Psoas muscle (tissue), 8 donors: ENCODE measurements at places on chromosomes 6 and 20.

DNA sequence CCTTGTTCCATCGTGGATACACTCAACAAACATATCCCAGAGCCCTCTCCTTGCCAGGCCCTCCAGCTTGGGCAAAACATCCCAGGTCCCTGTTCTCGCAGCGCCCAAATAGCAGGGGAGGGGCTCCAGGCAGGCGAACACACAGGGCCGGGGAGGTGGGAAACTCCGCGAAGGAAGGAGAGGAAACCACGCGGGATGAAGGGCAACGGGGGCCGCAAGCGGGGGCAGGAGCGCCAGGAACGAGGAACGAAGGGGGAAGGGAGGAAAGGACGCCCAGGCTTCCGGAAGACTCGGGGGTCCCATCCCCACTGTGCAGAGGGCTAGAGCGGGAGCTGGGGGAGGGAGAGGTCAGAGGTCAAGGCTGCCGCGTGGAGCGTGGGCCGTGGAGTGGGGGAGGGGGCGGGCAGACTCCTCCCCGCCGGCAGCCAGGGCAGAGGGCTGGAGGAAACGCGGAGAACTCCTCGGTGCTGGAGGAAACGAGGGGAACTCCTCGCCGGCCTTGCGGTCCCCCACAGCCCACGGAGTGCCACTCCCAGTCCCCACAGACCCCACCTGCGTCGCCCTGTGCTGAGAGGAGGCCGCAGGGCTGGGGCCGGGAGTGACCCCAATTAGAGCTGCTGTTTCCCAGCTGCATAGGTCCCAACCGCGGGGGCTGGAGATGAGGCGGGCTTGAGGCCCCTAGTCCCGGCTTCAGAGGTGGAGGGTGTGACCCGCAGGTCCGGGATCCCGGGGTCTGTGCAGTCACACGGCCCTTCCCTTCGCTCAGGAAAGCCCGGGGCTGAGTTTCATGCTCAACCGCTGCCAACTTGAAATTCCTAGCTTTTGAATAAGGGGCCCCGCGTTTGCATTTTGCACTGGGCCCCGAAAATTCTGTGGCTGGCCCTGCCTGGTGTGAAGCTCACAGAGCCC is 1.2 kb upstream of the RBM38 start:
- DNase-seq: peak; percentile 63

GRCh38 chr20:16220826-16221225 is 352.4 kb downstream of the KIF16B start:
- no peak for DNase-seq

DNA sequence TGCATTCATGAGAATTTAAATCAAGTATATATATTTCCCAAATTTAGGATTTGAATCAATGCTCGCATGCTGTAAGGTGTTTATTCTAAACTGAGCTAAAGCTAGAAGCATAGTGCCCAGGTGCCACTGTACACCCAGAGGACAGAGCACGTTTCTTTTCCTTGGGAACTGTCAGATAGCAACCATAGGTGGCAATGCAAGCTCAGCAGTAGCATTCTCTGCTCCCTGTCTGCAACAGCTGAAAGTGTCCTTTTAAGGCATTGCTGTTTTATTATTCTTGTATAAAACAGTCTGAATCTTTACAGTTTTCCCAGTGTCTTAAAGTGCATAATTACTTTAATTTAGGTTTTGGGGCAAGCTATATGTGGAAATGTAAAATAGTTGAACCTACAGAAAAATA is 443.4 kb upstream of the MMS22L start:
- no peak for DNase-seq

DNA sequence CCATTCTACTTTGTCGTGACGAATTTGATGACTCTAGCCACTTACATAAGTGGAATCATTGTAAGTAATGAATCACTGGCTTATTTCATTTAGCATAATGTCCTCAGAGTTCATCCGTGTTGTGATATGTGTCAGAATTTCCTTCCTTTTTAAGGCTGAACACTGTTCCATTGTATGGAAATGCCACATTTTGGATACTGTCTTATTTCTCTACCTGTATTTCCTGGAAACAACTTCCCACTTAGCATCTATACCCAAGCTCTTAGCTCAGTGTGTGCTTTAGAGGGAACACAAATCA is 28.8 kb upstream of the GGTLC1 start:
- no peak for DNase-seq

GRCh38 chr6:147825848-147826247 is 317.4 kb downstream of the SAMD5 start:
- DNase-seq: no peak

DNA sequence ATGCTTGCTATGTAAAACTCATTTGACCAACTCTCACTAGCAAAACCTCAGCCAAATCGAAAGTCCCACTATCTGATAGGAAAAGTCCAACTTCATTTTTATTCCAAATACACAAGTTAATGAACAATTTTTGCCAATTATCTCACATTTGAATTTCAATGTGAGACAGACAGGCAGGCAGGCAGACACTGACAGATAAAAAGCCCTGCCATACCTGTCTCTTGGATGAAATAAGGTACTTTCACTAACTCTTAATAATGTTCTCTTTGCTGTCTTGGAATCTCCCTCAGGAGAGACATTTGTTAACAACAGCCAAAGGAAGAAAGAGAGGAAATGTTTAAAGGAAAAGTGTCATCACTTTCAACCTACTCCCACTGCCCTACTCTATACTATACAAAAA is 82.0 kb downstream of the RNGTT start:
- no peak for DNase-seq

GRCh38 chr6:157538168-157538567 is 157.2 kb downstream of the ZDHHC14 start:
- no peak for DNase-seq

DNA sequence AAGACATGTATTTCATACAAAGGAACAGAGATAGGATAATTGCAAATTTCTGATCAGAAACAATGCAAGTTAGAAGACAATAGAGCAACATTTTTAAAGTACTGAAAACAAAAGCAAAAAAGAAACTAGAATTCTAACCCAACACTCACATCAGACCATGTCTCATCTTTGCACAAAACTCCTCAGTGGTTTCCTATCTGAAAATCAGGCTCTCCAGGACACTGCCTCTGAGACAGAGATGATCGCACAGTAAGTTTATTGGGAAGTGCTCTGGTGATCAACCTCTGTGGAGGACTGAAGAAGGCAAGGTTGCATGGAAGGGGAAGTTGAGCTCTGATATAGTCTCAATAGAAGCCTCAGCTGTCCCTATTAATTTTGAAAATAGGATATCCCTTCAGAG is 2.3 kb upstream of the TTBK1 start:
- DNase-seq: no peak

DNA sequence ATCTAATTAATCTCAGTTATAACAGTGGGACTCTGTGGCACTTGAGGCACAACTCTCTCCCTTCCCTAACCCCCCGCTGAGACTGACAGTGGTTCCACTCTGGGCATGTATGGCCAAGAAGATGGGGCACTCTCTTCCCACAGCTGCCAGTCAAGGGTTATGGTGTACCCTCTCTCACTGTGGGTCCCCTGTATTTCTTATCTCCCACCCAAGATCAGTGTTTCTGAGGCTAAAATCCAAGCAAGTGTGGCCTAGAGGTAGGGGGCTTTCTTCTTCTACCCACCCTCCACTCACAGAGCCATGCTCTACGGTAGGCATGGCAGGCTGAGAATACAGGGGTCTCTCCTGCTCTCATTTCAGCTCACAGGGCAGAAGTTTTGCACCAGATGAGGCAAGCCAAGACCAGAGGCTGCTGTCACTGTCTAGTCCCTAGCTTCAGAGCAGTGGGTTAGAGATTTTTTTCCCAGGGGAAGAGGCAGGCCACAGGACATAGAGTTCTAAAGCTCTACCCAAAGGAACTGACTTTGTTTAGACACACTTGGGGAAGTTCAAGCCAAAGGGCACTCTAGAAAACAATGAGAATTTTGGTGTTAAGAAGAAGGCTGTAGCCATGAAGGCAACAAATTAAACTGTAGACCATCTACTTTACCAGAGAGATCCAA is 31.7 kb upstream of the HINT3 start:
- no peak for DNase-seq

DNA sequence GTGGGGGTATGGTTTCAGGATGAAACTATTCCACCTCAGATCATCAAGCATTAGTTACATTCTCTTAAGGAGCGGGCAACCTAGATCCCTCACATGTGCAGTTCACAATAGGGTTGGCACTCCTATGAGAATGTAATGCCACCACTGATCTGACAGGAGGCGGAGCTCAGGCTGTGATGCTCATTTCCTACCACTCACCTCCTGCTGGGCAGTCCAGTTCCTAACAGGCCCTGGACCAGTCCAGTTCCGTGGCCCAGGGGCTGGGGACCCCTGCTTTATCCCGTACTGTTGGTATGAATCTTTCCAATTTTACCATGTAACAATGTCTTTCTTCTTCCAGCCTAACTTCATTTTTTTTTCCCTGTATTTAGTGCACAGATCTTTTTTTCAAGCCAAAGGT is 94.9 kb downstream of the OGFRL1 start:
- no peak for DNase-seq

- DNase-seq: no peak
Observed at GRCh38 chr20:4855555-4855954, 133.8 kb downstream of the PRND start.

DNA sequence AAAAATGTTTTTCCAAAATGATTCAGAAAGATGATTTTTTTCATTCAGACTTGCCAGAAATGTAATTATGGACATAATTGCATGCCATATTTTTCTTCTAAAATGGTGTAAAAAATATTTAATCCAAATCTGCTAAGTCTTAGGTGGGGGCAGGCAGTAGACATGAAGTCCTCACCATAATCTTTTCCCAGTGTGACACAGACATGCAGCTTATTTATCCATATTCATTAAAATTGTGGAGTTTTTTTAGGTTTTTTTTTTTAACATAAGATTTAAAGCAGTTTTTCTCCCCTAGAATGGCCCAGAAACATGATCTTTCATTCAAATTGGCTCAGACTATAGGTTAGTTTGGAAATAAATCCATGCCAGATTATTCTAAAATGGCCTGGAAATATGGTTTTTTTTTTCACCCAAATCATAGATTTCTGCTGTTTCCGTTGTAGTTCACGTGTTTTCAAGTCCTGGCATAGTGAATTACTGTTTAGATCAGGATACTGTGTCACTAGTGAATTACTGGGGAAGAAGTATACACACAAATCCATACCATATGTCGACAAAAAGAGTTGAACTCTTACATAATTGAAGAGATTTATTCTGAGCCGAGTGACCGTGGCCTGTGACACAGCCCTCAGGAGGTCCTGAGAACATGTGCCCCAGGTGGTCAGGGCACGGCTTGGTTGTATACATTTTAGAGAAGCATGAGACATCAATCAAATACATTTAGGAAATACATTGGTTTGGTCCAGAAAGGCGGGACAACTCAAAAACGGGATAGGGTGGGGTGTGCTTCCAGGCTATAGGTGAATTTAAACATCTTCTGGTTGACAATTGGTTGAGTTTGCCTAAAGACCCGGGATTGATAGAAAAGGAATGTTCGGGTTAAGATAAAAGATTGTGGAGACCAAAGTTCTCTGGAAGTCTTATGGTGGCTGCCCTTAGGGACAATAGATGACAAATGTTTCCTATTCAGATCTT is 33.9 kb downstream of the ZNF133 start:
- no peak for DNase-seq

GRCh38 chr6:155004576-155005372 is 9.7 kb downstream of the TIAM2 start:
- DNase-seq: no peak

GRCh38 chr20:37940858-37941257 is 37.9 kb downstream of the VSTM2L start:
- DNase-seq: no peak

- no peak for DNase-seq
Observed at GRCh38 chr20:20926222-20926905, 179.8 kb downstream of the LINC00237 start.

GRCh38 chr6:108406943-108407342 is 112.1 kb downstream of the AFG1L start:
- no peak for DNase-seq

DNA sequence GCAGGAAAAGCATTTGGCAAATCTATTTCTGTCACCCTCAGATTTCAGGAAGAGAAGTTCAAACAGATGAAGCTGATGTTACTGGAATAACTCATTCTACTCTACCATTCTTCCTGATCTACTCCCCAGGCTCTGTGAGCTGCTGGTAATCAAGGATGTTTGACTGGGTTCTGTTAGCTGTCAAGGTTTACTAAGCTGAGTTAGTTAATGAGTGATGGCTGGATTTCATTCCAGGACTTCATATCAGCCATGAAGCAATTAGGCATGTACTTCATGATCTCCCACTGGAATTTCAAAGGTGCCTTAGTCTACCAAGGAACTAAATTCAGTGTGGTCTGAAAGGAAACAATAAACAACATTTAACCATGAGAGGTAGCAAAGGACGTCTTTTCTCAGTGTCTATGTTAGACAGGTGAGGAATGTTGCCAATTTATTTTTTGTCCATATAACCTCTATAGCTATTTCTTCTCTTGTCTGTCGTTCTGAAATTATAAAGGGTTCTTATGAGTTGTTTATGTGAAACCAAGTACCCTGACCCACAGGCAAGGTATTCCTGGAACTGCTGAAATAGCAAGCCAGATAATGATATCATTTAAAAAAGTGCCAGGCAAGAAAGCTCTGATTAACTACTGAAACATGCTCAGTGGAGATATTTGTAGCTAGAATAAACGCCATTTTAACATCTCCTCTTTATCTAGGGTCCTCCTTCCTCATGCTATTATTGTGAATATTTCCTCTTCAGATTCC is 112.9 kb downstream of the BACH2 start:
- no peak for DNase-seq

GRCh38 chr20:25203871-25204320 is 8.4 kb downstream of the ENTPD6 start:
- no peak for DNase-seq

DNA sequence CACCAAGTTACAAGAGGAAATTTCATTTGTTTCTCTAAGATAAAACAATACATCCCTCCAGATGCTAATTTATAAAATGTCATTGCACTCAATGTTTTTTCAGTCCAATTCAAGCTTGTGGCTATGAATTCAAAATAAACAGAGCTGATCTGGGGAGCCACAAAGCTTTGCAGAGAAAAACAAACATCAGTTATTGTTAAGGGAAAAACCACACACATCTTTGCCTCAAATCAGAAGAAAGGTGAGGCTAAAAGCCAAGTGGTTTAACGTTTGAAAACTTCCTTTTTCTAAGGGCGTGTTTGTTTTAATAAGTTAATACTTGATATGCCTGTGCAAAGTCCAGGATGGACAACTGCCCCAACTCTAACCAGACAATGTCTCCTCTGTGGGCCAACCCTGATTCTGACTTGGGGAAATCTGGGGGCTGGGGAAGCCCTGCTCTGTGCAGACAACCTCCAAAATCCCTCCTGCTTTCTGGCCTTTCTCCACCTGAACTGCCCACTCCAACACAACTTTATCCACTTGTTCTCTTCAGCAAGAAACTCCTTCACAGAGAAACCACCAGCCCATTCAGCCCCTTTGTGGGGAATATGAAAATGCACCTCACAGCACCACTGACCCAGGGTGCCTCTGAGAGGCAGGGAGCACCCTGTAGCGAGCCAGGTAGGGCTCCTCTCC is 44.6 kb upstream of the NT5E start:
- no peak for DNase-seq

- DNase-seq: no peak
Observed at GRCh38 chr6:139060332-139060731, 31.8 kb downstream of the ABRACL start.

- DNase-seq: no peak
Observed at GRCh38 chr6:104087765-104088164, 772.0 kb downstream of the HACE1 start.
